ENCODE measurements at places on chromosomes 6 and 20. TPM values are rescaled to one million over a fixed set of nuclear protein-coding genes. Genes with fewer than 3 reads are reported as not detected.
A peak's percentile ranks its signal among the peaks of the same experiment; 100 is the strongest.

GRCh38 chr6:85464722-85465150 lies 14.9 kb downstream of the NT5E start:
- DNase-seq = no peak

DNA sequence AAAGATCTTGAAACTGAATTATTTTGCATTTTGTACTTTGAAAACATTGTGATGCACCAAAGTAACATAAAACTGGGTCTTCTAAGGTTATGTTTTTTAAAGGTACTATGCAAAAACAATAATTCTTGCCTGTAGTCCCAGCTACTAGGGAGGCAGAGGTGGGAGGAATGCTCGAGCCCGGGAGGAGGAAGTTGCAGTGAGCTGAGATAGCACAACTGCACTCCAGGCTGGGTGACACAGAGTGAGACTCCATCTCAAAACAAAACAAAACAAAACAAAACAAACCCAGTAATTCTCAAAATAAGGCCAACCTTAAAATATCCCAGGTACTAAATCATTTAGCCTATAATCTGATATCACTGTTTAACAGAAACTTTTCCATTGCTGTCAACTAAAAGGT lies 269.6 kb downstream of the KHDC1L start:
- DNase-seq = no peak

Gene FERMT1
- total RNA-seq = 0.41 TPM

Gene WASF1
- total RNA-seq = 34.9 TPM

Gene SIRPA
- 16.3 TPM for total RNA-seq

Gene TP53INP2
- total RNA-seq = 30.0 TPM

- DNase-seq = no peak
Observed at GRCh38 chr6:33695451-33695887, 16.0 kb downstream of the UQCC2 start.

GRCh38 chr20:38111366-38112232 lies 53.5 kb downstream of the TGM2 start:
- no peak for DNase-seq

Gene C6orf132
- not detected for total RNA-seq

DNA sequence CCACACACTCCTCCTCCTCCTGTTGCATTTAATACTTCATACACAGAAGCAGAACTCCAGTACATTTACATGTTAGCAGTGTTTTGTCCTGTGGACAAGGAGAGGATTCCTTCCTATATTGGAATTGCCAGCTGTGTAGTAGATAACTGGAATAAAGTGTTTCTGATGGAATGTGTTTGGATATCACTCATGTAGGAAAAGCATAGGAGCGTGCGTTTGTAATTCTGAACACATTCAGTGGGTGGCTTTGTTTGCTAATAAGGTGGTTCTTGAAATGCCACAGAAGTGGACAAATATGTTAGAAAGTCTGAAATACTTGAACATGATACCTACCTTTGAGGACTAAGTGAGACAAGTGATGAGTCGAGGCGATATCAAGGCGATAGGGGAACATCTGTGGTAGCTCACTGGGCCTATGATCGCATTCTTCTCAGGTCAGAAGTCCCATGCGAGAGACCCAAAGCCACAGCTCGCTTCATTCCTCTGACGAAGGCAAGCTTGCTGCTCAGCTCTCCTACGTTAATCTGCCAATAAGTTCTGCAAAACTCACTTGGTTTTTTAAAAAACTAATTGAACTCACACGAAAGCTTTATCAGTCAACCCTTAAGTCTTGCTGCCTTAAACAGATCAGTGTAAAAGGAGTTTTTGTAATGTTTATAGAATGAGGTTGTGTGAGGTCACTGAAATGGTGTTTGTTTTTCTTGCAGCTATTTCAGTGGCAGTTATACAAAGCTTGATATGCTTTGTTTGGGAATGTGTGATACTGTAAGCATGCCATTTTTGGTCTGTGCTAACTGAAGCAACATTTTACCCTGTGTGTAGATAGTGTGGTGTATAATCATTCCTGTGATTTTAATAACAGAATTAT lies 159.9 kb downstream of the SOX4 start:
- no peak for DNase-seq

DNA sequence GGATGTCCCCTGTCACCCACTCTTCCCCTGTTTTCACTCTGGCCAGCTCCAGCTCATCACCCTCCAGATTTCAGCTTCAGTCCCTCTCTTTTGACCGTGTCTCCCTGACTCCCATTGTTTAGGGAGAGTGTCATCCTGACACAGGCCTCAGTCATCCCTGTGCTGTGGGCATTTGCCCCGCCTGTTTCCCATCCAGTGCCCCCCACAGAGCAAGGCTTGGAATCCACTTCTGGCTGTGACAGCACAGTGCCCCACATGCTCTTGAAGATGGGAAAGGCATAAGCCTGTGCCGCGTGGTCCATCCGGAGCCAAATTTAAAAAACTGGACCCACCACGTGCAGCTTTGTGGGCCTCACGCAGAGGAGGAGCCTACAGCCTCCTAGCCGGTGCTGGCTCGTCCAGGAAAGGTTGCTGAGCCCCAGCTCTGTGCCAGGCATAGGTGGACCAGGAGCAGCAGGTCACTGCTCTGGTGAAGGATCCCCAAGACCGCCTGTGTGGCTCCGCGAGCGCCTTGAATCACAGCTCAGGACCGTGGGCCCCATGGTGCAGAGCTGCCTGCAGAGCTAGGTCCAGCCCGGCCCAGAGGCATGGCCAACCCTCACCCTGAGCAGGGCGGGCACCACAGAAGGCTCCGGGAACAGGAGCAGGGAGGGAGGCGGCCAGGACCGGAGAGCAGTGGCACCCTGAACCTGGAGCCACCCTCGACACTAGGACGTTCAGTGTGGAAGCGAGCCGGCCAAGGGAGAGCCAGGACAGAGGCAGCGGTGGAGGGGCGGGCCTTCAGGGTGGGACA lies 172.8 kb downstream of the CDH4 start:
- no peak for DNase-seq

DNA sequence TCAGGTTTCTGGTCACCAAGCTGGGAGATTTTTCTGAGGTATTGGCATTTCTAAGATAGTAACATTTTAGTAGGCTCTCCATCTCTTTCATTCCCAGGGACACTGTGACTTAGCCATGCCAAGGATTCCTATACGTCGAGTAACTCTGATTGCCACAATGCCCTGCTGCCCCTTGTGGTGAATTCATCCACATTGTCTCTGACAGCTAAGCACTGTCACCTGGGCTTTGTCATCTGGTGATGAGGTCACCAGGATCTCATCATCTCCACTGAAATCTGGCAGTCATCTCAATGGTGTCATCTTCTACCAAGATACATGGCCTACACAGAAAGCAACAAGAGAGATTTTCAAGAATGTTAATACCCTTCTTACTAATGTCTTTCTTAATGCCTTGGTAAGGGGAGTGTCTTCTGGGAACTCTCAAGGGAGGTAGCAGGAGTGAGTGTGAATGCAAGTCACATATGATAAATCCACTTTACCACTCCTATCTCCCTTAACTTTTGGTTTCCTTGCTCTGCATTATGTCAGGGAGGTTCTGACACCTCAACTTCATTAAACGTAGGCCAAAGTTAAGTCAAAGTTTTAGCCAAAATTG lies 246.7 kb downstream of the CD109 start:
- no peak for DNase-seq

GRCh38 chr6:6724539-6725467 lies 136.3 kb downstream of the LY86 start:
- DNase-seq = peak; percentile 82

Gene STX11
- 5.3 TPM for total RNA-seq

Gene NTSR1
- total RNA-seq = 43.0 TPM

Gene SAMD10
- total RNA-seq = 2.8 TPM

DNA sequence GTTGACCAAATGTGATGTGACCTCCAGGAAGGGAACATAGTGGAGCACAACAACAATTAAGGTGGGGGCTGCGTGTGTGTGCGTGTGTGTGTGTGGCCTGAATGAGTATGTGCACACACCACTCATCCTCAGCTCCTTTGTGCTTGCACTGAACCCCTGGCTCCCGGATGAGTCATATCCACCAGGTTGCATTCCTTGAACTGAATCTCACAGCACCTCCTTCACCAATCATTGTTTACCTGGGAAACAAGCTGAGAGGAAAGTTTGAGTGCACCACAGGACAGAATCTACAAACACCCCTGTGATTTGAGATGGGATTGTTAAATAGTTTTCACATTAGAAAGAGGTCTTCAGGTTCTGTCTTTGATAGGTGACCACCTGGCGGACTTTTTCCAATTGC lies 33.7 kb upstream of the GPR6 start:
- DNase-seq = no peak

GRCh38 chr20:7765221-7765620 lies 175.0 kb downstream of the HAO1 start:
- no peak for DNase-seq

GRCh38 chr6:162942866-162943265 lies 215.1 kb downstream of the PACRG start:
- DNase-seq = no peak

- DNase-seq = no peak
Observed at GRCh38 chr6:47520282-47520681, 42.7 kb downstream of the CD2AP start.

GRCh38 chr6:146200176-146200575 lies 171.3 kb downstream of the GRM1 start:
- DNase-seq = no peak

GRCh38 chr6:137341681-137342195 lies 122.6 kb upstream of the IFNGR1 start:
- no peak for DNase-seq

- DNase-seq = no peak
Observed at GRCh38 chr6:42030585-42031506, 19.5 kb upstream of the TAF8 start.

Gene OXT
- not detected for total RNA-seq

- no peak for DNase-seq
Observed at GRCh38 chr6:126662966-126663365, 323.1 kb downstream of the CENPW start.

GRCh38 chr20:34459209-34459897 lies 56.9 kb upstream of the DYNLRB1 start:
- no peak for DNase-seq

GRCh38 chr20:51359401-51359800 lies 183.1 kb downstream of the NFATC2 start:
- DNase-seq = no peak

DNA sequence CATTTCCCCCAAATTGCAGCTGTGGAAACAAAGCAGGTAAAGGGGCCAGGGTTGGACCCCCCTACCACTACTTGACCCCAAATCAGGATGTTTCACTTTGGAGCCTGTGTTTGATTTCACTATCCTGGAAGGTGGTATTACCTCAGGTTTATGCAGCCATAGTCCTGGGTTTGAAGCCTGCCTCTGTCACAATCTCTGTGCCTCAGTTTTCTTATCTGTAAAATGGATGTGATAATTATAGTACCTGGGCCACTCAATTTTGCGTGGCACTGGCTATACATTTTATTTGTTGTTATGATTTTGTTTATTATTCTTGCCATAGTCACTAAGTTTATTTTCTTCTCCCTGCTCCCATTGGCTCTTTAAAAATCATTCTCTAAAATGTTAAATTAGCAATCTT lies 26.7 kb downstream of the JARID2 start:
- DNase-seq = no peak

- DNase-seq = no peak
Observed at GRCh38 chr20:63173552-63174191, 42.3 kb downstream of the YTHDF1 start.

GRCh38 chr20:16808796-16809195 lies 60.6 kb downstream of the OTOR start:
- DNase-seq = no peak

Gene MEP1A
- total RNA-seq = 0.36 TPM

DNA sequence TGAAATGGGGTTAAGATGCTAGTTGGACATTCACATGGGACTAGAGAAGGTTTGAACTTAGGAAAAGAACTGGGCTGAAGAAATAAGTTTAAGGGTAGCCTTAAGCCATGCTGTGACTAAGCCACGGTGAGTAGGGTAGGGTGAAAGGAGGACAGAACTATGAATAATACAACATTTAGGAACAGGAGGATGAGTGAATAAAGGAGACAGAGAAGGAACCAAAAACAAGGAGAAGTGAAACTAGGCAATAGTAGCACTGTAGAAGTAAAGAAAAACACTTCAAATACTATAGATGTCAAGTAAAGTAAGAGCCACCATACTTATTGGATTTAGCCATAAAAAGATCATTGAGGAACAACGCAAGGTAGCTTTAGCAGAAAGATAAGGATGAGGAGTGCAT lies 111.2 kb downstream of the KCNQ5 start:
- no peak for DNase-seq

DNA sequence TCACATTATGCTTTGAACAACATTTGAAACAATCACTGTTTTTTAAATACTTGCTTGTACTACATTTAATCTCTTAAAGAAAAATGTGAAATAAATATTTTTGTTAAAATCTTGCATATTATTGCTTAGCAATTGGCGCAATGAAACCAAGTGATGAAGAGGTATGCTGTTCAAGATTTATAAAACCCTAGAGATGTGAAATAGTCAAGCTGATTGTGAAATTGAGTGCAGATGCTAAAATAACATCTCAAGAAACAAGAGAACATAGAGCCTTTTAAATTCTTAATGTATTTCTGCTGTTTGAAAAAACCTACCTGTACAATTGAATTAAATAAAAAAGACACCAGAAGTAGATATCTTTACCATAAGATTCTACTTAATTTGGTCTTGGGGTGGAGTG lies 179.2 kb upstream of the MCHR2 start:
- DNase-seq = no peak

- DNase-seq = no peak
Observed at GRCh38 chr6:136788069-136788902, 4.0 kb downstream of the MAP3K5 start.

DNA sequence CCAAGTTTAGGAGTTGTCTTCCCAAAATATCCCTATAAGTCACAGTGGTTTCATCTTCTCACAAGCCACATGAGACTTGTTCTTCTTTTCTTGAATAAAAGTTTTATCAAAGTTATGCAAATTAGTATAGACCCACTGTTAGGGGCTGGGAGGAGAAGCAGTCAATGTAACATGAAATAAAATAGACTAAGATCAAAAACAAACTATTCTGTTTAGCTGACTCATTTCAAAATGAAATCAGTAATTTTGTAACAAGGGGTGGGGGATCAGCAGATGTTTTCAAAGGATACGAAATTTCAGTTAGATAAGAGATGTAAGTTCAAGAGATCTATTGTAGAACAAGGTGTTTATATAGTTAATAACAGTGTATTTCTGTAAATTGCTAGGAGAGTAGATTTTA lies 339.6 kb upstream of the PRDM1 start:
- DNase-seq = no peak

Gene CEBPB
- total RNA-seq = 104 TPM

GRCh38 chr6:82129797-82130196 lies 117.7 kb downstream of the IBTK start:
- DNase-seq = no peak

DNA sequence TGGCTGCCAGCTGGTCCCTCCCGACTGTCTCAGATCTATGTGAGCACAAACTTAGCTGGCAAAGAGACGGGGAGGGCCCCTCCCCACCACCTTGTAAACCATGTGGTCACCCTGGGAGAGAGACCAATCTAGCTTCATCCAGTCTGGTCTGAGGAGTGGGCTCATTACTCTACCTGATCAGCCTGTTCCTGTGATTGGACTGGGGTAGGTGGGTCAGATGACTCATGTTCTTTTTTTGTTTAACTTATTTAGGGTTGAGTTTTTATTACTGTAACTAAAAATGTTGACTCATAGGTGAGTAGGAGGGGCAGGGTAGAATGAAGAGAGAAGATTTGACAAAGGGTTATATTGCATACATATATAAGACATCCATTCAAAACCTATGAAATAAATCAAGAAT lies 4.7 kb downstream of the GSTA4 start:
- no peak for DNase-seq

- DNase-seq = no peak
Observed at GRCh38 chr6:134636186-134636799, 313.6 kb downstream of the ALDH8A1 start.

Gene KAT14
- 21.7 TPM for total RNA-seq

GRCh38 chr6:149642829-149643580 lies 5.5 kb downstream of the KATNA1 start:
- no peak for DNase-seq

Measured in sigmoid colon (tissue), 7 donors.